ENCODE measurements at places on chromosomes 7 and 10. TPM values are rescaled to one million over a fixed set of nuclear protein-coding genes. Genes with fewer than 3 reads are reported as not detected.

Gene ANKRD7
- 0.59 TPM for total RNA-seq

Gene JCAD
- 0.16 TPM for total RNA-seq

Gene ZNF365
- not detected for total RNA-seq

GRCh38 chr7:19665399-19666008, 43.3 kb downstream of the POLR1F start:
- H3K4me3 ChIP-seq = no peak overlapping the region
- peaks cover 4% of the 10 kb centered on the region for H3K4me1 ChIP-seq
- no peak for DNase-seq
- H3K27ac ChIP-seq = no peak overlapping the region
- H3K36me3 ChIP-seq = no peaks in the 10 kb centered on the region

Gene CFTR
- not detected for total RNA-seq
